Stimulated activated naive CD4-positive, alpha-beta T cell treated with Interleukin-2 at 50 U/mL for 16 hours (primary cell): ENCODE measurements at places on chromosomes 16 and 17.
A peak's percentile ranks its signal among the peaks of the same experiment; 100 is the strongest.

DNA sequence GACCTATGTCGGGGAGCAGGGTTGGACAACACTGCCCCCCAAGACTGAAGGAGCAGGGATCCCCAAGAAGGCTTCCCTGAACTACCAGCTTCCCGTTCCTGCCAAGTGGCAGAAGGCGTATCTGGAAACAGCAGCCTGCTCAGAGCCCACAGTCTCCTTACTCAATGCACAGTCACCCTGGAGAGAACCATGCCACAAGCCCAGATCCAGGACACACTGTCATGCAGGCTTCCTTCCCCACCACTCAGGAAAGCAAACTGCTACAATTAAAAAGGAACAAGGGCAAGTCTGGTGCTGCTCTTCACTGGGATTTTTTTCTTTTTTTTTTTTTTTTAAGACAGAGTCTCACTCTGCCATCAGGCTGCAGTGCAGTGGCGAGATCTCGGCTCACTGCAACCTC is 8.2 kb downstream of the WDR45B start:
- no peak for DNase-seq

DNA sequence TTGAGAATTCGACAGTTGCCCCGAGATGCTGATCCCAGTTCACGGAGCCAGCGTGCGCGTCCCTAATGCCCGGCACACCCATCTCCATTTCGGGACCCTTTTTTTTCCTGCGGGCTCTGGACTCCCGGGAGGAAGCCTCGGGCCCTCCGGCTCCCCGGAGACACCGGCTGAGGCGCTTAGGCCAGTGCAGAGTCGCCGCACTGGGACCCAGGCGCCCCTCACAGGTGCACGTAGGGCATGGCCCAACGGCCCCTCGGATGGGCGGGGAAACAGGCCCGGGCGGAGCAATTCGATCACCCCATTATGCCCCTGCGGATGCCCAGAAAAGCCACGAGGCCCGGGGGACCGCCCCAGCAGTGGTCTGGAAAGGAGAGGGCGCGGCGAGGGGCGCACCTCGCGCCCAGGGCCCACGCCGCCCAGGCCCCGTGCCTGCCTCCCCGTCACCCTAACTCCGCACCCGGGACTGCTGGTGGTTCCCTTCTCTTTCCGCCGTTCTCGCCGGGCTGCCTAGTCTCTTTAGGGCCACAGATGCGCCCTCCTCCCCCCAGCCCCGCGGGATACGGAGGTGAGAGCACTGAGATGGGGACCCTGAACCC is 18.5 kb upstream of the ZFHX3 start:
- DNase-seq: no peak

DNA sequence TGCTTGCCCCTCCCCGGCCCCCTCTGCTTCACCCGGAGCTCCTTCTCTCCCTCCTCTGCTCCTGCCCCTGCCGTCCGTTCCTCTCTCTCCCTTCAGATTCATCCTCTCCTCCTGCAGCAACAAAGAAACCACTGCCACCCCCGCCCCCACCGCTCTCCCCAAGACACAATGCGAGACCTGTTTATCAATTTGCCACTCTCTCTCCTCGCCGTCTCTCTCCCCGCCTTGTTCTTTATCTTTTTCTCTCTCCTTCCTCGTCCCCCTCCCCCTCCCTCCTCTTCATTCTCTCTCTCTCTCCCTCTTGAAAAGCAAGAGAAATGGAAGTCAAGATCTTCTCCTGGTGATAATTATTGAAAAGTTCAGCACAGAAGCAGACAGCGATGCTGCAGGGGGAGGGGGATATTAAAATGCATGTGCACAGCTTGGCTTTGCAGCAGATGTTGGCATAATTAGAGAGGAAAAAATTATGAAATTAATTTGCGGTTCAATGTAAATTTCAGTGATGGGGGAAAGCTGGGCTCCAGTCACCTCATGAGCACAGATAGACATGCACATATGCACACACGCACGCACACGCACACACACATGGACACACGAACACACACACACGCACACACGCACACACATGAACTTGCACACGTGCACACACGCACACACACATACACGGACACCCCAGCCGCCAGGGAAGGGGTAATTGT is 58.1 kb upstream of the CBFA2T3 start:
- DNase-seq: no peak

- no peak for DNase-seq
These were observed 111.6 kb downstream of the DYNLRB2 start for GRCh38 chr16:80652441-80652840.

DNA sequence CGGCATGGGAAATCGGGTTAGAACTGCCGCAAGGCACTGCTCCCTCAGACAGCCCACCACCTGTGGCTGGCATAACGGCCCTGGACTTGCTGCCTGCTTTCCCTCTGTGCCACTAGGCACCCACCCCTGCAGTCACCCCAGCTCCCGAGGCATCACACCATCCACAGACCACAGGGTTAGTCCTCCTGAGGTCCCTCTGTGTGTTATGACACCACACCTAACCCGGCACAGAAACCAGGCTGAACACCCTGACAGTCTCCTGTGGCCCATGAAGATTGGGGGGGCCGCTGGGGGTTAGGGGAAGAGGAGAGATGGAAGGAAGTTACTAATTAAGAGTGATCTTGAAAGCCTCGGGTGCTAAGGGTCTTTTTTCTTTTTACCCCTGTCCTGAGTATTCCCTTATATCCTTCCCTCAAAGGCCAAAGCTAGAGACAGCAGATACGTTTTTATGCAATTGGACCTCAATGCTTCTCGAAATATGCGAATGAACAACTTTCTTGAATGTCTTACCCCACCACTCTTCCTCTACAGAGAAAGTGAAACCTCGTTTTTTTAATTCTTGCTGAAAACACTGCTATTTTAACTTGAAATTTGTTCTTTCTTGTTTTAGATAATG is 7.0 kb downstream of the CYTH1 start:
- DNase-seq: peak; percentile 73

- no peak for DNase-seq
These were observed 317.1 kb upstream of the SOX9 start for GRCh38 chr17:71803656-71804284.

DNA sequence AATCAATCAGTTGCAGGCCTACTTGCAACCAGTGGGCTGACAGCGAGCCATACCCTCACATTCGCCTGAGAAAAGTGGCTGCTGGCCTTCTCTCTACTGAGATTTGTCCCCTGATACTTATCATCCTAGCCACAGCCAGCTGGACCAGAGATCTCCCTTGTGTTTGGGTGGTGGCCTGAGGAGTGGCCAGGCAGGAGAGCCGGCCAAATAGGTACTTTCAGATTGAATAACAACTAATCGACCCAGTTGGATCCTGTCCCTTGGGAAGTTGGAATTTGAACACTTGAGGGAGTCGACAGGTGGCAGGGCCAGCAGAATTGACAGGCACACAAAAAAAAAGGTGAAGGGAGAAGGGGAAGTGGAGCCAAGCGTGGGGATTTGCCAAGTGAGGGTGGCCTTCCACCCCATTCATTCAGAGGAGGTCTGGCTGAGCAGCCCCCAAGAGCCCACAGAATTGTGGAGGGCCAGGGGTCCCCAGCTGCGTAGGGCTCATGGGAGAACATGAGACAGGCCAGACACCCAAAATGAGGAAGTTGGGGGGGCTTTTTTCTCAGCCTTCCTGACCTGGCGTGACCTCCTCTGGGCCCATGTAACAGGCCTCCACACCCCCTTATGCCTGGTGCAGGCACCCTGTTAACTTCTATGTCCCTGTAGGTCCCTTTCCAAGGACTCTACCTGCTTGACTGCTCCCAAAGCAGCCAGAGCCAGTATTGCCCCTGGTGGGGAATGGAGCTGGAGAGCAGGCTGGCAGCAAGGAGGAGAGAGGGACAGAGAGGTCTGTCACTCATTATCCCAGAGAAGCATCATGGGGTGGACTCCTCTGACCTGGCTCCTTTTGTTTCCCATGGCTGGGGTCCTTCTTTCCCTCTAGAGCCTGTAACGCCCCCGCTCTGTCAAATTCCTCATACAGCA is 2.9 kb upstream of the RANGRF start:
- no peak for DNase-seq

DNA sequence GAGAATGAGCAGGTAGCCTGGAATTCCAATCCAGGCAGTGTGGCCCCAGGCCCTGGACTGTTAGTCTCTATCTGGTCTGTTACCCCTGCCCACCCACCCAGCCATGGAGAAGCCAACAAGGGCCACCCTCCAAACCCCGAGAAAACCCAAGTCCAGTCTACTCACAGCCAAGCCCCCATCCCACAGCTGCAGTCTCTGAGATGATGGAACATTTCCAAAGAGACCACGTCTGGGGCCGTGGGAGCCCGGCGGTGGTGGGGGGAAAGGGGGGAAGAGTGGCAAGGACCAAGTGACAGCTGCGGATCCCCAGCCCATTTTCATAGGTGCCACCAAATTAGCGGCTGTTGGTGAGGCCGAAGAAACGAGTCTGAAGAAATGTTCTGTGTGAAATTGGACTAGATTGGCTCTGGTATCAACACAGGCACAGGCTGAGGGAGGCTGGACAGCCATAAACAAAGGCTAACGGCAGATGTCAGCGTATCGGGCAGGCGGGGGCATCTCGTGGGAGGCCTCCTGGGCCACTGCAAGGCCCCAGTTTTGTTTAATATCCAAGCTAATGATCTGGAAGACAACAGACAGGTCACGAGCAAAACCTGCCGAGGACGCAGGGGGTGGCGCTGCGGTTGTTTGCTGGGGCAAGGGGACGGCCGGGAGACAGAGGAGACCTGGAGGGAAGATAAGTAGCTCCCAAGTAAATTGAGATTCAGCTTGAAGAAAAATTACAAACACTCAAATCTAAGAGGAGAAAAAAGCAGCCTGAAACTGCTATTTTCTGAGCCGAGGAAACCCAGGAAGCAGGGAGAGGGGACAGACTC is 53.4 kb downstream of the RBFOX3 start:
- no peak for DNase-seq

DNA sequence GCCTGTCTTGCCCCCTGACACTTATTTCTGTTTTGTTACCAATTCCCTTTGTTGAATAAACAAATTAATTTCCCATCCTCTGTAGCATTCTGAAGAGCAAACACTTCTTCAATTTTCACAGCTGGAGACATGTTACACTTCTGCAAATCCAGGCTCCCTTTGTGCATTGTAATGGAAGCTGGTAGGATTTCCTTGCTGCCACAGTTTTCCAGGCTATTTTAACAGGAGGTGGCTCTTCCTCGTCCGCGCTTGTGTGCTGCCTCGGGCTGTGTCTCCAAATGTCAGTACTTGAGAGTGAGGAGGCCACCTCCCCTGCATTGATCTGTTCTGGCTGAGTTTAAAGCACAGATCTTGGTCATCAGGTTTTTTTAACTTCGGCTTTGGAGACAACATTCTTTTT is 40.0 kb downstream of the SOST start:
- no peak for DNase-seq

DNA sequence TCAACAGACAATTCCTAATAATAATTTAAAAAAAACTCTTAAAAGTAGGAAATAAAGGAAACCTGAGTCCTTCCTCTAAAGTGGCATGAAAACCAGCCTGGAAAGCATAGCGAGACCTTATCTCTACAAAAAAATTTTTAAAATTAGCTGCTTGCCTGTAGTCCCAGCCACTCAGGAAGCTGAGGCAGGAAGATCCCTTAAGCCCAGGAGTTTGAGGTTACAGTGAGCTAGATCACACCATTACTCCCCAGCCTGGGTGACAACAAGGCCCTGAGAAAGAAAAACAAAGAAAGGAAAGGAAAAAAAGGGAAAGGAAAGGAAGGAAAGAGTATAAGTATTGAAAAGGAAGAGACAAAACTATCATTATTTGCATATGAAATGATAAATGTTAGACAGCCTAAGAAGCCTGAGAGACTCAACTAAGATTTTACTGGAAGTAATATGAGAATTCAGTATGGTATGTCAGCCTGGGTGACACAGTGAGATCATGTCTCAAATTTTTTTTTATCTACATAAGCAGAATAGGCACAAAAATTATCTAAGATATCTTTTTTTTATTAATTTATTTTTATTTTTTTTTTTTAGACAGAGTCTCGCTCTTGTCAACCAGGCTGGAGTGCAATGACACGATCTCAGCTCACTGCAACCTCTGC is 113.0 kb downstream of the GOSR1 start:
- no peak for DNase-seq

- no peak for DNase-seq
These were observed 16.6 kb downstream of the AP2B1 start for GRCh38 chr17:35603674-35604073.

GRCh38 chr17:81858967-81859905 is 1.1 kb downstream of the P4HB start:
- no peak for DNase-seq

DNA sequence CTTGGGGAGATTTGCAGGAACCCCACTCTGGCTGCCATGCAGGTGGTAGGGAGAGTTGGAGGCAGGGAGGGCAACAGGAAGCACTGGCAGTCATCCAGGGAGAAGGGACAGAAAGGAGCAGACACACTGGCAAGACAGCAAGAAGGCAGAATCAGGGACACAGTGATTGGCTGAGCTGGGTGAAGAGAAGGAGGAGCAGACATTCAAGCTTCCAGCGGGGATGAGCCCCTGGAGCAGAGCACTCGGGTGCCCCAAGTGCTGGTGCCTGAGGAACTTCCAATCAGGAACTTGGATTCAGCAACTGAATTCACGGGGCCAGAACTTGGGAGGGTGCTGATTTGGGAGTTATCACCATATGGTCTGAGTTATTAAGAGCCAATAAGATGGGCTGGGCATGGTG is 6.3 kb upstream of the ITGA3 start:
- no peak for DNase-seq

GRCh38 chr16:28572696-28573510 is 19.2 kb downstream of the SGF29 start:
- no peak for DNase-seq

DNA sequence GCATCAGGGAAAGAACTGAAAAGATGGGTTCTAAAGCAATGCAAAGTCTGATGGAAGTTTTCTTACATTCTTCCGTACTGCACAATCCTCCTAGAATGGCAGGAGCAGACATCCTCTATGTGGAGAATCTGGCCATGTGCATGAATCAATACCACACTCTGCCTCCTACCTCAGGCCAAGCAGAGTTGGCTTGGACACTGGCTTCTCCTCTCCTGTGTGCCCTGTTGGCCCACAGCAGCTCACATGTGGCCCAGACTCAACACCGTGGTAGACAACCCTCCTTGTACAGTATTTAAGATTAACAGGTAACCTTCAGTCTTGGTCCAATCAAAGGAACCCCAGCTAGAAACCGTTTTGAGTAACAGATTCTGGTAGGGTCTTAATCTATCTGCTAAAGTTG is 101.9 kb downstream of the ZFHX3 start:
- DNase-seq: no peak

GRCh38 chr17:16474012-16474725 is 17.8 kb downstream of the LRRC75A start:
- no peak for DNase-seq

DNA sequence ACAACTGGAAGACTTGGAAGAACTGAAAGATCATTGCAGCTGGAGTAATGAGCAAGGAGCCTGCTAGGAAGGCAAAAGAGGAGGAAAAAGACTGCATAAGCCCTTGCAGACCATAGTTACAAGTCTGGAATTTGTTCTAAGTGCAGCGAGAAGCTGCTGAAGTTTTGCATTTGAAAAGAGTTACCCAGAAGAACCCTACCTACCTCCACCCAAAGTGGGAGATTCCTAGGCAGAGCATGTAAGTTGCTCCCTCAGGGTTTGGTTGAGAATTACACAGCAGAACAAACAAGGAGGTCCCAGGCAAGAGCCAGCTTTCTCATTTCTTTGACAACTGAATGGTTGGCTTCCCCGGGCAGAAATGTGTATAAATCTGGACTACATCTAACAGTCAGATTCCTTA is 118.7 kb upstream of the NUDT7 start:
- no peak for DNase-seq

- DNase-seq: no peak
These were observed 57.3 kb downstream of the B9D1 start for GRCh38 chr17:19305256-19305655.
